ENCODE measurements at places on chromosomes 13 and 19.

GRCh38 chr13:110271313-110271712 lies 35.6 kb downstream of the COL4A1 start:
- no peak for DNase-seq

- DNase-seq, result no peak
These were observed 28.6 kb upstream of the TCF3 start for GRCh38 chr19:1680976-1681375.

DNA sequence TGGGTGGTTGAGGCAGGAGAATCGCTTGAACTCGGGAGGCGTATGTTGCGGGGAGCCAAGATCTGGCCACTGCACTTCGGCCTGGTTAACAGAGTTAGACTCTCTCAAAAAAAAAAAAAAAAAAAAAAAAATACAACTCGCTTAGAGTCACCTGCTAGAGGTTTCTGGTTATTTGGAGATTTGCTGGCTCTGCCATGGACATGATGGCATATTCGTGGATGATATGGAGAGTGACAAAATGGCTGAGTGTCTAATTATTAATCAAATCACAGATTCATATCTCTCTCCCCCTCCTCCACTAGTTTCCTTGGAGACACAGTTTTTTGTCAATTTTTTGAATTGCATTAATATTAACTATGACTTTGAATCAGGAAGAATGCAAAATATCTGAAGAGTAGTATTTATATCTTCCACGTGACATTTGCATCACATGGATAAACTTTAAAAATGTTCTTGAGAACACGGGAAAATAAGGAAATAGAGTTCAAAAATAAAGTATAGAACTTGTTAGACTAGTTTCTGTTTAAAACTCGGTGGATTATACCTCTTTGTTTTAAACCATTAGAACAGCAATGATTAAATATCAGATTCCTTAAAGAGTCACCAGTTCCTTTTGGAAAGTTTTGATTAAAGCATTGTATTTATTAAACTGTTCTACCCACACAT lies 47.8 kb downstream of the KLF5 start:
- DNase-seq, result no peak

DNA sequence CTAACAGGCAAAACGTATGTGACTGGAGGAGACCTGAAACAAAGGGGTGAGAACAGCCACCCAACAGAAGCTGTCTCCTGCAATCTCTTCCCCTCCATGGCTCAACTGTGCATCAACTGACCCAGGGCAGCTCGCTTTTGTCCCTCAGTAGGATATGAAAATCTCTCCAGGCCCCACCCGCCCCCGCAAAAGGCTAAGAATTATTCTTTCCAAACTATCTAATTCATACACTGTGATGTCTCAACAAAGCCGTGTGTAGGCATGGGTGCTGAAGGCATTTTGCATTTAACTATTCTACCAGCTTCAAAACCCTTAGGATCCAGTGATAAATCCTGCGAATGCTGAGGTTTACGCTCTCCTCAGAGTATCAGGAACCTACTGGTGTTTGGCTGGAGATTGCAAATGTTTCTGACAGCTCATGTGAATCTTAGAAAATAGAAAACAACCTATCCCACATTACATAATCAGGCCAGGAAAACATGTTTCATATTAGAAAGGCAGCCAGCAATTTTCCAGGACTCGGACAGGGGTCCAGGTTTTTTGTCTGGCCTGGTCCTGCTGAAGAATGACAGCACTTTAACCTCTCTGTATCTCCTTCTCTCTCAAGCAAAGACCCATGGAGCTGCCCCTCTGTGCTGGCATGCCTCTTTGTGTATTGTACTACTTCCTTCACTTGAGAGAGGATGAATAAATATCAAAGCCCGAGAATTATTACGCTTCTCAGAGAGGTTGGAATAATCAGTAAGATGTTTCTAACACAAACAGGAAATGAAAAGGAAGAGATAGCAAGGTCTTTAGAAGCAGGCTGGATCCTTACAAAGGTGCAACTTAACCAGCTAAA lies 17.3 kb downstream of the DHRS12 start:
- no peak for DNase-seq

- no peak for DNase-seq
These were observed 17.2 kb downstream of the BRD4 start for GRCh38 chr19:15315101-15315500.

- DNase-seq, result no peak
These were observed 41.8 kb downstream of the IGFL3 start for GRCh38 chr19:46082728-46083050.

GRCh38 chr13:36885901-36886300 lies 34.1 kb downstream of the SMAD9 start:
- DNase-seq, result no peak

DNA sequence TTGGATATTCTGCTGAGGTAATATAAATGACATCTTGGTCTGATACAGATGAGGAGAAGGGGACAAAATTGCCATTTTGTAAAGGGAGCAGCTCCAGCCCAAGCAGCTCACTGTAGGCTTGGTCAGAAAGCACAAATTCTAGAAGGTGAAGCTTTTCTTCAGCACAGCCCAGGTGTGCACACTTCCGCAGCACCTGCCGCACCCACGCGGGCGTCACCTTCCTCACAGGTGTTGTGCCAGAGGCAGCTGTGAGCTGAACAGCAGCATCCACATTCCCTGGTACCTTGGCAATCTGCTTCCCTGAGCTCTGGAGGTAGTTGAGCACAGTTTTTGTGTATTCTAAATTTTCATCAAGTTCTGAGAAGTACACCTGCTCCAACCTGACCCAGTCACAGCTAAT lies 79.0 kb downstream of the SACS start:
- no peak for DNase-seq

DNA sequence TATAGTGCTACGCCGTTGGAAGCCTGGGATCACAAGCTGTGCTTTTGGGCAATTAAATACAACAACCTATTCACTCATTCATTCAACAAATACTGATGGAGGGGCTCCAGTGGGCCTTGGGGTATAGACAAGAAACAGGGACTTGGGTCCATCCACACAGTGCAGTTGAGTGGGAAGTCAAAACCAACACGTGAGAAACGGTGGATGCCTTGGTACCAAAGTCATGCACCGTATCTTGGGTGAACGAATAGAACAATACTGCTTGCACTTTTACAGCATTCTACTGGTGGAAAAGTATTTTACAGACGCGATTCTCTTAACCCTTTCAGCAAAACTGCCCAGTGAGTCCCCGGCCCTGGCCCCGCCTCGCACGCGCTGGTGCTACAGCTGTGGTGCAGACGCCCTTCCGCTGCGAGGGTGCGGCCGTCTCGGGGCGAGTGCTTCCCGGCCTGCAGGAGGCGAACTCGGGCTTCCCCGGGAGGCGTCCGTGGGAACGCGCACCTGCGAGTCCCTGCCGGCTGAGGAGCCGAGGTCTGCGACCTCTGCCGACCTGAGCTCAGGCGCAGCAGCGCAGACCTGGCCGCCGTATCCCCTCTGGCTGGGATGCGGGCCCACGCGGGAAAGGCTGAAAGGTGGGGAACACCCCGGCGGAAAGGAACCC lies 8.3 kb downstream of the TNFRSF19 start:
- DNase-seq, result peak; percentile 82

DNA sequence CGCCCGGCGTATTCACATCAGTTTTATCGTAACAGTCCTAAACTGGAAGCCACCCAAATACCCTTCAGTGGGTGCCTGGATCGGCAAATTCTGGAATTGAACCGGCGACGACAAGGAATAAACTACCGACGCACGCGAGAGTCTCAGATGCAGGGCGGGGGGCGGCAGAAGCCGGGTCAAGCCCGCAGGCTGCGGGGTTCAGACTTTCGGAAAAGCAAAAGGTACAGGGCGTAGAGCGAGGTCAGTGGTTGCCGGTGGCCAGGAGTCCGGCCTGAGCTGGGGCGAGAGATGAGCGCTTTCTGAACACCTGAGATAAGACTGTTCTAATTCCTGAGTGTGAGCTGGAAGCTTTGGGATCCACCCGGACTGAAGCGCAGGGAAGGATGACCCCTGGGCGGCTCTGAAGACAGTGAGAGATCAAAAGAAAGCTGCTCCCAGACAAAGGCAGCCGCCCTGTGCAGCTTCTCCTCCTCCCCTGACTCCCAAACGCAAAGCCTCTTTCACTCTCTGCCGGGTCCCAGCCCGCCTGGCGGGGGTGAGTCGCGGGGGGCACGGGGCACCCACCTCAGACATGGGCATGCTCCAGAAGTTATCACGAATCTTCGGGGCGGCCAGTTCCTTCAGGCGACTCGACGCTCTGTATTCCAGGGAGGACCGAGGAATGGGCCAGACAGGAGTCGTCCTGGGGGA lies 26.2 kb upstream of the MIER2 start:
- no peak for DNase-seq

GRCh38 chr13:79483086-79483706 lies 2.2 kb downstream of the NDFIP2 start:
- no peak for DNase-seq

- DNase-seq, result peak; percentile 72
These were observed 811 bp downstream of the ARMC6 start for GRCh38 chr19:19034204-19034624.

DNA sequence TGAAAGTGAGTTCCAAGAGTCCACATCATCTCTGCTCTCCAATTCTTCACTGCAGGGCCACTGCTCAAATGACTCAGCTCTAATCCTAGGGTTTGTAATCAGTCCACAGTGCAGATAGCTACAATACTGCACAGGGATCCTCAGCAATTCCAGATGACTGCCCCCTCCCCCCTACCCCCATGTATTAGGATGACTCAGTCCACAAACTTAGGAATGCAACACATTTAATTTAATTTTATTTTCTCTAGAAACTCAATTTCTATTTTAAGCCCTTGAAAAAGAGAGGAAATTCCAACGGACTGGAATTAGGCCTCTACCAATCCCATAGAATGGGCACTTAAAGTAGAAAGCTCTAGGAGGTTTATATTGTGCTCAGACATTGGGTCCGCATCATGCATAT lies 173.8 kb upstream of the SOX21 start:
- DNase-seq, result peak; percentile 5

- no peak for DNase-seq
These were observed 365.1 kb downstream of the DNAJC15 start for GRCh38 chr13:43388282-43389034.

DNA sequence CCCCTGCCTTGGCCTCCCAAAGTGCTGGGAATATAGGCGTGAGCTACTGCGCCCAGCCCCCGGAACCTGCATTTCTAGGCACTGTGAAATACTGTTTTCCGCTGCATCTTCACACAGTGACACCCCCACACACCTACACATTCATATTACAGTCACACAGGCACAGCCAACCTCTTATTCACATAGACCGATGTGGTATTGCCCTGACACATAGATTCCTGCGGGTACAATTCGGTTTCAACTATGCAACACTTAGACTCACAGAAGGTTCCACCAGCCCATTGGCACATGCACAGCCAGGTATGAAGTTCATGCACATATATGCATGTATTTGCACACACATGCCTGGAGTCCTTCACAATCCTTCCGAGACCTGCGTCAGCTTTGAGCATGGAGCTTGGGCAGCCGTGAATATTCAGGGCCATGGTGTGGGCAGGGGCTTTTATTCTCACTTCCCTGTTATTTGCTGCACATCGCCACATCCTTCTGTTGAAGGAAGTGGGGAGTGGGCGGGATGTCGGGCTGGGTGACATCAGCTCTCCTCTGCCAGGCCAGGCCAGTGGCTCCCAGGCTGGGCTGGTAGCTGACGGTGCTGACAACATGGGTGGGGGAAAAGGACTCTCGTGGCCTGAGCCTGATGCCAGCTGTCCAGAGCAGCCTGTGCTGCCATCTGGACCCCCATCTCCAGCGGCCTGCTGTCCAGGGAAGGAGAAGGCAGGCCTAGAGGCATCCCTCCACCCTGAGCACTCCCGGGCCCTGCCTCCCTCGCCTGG lies 5.4 kb upstream of the CDC37 start:
- no peak for DNase-seq

DNA sequence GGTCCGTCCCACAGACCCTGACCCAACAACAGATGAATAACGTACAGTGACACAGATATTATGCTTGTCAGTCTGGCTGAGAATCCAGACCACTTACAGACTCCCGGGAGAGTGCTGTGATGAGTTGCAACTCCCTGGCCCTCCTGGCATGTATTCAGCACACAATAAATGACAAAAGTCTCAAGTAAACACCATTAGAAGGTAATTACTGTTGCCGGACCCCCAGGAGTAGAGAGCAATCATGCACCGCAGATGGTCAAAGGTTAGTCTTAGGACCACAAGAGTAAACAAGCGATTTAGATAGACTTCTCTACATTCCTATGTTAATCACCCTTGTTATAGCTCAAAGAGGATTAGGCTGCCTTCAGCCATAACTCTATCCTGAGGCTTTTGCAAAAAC lies 726.4 kb upstream of the GPC6 start:
- peak; percentile 51 for DNase-seq

DNA sequence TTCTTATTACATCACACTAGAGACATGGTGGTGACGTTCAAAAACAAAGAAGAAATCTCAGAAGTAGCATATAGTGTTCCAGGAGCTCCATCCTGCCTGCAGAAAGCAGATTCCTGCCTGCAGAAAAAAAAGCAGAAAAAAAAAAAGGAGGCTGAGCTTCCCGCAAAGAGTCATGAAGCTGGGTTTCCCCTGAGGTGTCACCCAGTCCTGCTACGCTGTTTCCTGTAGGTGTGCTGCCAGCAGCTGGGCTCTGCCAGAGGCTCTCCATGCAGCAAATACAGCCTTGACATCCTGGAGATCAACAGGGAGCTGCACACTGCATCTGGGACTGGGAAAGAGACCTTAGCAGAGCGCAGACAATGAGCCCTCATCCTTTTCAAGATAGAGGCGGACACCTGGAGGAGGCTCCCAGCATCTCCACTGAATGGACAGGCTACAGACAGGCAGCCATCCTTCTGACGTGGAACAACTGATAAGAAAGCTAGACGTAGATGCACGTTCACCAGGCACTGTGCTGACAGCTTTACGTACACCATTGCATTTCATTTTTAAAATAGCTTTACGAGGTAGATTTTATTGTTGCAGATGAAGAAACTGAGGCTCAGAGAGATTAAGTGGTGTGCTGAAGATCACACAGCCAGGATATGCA lies 350.9 kb downstream of the FOXO1 start:
- no peak for DNase-seq

- no peak for DNase-seq
These were observed 349 bp downstream of the BCL2L12 start for GRCh38 chr19:49666120-49666444.

DNA sequence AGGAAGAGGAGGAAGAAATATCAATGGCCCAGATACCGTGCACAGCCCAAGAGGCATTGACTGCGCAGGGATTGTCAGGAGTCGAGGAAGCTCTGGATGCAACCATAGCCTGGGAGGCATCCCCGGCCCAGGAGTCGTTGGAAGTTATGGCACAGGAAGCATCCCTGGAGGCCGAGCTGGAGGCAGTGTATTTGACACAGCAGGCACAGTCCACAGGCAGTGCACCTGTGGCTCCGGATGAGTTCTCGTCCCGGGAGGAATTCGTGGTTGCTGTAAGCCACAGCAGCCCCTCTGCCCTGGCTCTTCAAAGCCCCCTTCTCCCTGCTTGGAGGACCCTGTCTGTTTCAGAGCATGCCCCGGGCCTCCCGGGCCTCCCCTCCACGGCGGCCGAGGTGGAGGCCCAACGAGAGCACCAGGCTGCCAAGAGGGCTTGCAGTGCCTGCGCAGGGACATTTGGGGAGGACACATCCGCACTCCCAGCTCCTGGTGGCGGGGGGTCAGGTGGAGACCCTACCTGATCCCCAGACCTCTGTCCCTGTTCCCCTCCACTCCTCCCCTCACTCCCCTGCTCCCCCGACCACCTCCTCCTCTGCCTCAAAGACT lies 36.0 kb downstream of the KEAP1 start:
- no peak for DNase-seq

GRCh38 chr19:15328312-15328711 lies 4.0 kb downstream of the BRD4 start:
- no peak for DNase-seq

Data from neural progenitor cell (in vitro differentiated cells).